ENCODE measurements at places on chromosomes 6 and 20.

DNA sequence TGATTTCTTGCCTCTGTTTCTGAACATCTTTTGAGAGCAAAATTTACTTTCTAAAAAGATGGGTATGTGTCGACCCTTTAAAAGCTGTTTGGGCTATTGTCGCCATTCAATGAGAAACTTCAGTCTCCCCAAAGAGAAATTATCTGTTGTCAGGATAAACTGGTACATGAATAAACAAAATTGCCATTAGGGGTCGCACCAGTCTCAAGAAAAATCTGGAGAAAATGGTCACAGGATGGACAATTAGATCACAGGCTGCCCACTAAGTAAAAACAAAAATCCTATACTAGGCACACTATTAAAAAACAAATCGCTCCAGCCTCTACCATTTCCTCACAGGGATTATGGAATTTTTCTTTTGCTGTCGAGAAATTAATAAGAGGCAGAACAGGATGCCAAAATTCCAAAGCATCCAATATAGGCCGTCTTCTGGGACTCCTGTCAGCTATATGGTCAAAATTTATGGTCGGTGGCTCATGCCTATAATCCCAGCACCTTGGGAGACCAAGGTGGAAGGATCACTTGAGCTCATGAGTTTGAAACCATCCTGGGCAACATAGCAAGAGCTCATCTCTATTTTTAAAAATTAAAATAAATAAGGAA is 5.5 kb upstream of the HLA-E start:
- DNase-seq: no peak

DNA sequence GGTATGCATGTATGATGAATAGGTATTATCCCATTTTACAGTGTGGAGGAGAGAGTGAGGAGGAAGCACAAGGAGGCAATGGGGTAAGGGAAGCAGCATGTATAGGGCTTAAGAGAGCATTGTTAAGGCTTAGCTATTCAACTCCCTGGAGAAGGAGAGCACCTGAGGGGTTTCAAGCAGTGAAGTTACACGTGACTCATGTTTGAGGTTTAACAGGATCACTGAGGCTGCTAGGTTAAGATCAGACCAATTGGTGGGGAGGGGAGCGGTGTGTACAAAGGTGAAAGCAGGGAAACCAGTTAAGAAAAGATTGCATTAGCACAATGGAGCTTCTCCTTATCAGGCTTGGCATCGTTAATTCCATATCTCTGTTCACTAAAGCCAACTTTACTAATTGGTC is 64.4 kb upstream of the NHSL1 start:
- DNase-seq: no peak

- no peak for DNase-seq
Observed at GRCh38 chr6:76166874-76167273, 94.4 kb upstream of the IMPG1 start.

DNA sequence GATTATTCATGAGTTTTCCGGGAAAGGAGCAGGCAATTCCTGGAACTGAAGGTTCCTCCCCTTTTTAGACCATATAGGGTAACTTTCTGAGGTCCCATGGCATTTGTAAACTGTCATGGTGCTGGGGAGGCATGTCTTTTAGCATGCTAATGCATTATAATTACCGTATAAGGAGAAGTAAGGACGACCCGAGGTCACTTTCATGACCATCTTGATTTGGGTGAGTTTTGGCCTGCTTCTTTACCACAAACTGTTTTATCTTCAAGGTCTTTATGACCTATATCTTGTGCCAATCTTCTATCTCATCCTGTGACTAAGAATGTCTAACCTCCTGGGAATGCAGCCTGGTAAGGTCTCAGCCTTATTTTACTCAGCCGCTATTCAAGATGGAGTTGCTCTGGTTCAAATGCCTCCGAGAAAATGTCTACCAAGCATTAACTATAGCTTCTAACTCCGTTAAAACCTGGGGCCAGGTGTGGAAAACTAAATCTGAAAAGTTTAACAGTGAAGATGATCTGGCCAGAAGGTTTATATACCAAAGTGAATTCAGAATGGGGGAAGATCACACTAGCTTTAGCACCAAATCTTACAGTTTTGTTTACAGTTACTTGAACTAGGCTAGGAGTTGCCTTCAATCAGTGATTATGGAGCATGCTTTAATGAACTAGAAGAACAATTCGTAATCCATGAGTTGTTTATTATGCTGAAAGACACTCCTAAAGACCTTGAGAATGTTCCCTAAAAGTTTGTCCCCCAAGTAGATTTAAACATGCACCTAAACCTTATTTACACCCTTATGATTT is 80.0 kb upstream of the TOP1 start:
- no peak for DNase-seq

GRCh38 chr6:109118871-109119354 is 23.6 kb downstream of the CEP57L1 start:
- no peak for DNase-seq

GRCh38 chr6:151374036-151374683 is 17.2 kb downstream of the ZBTB2 start:
- DNase-seq: no peak

GRCh38 chr20:58485393-58485792 is 29.8 kb downstream of the APCDD1L start:
- no peak for DNase-seq

GRCh38 chr20:24392612-24393011 is 76.8 kb upstream of the SYNDIG1 start:
- no peak for DNase-seq

DNA sequence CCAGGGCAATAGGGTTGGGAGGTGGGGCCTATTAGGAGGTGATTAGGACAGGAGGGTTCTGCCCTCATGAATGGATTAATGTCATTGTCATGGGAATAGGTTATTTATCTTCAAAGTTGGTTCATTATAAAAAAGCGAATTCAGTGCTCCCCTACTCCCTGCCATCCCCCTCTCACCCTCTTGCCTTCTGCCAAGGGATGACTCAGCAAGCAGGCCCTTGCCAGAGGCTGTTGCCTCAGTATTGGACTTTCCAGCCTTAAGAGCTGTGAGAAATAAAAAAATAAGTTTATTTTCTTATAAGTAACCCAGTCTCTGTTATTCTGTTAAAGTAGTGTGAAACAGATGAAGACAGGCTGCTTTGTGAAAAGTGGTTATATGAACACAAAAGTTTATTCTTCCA is 381.1 kb upstream of the ZFP64 start:
- DNase-seq: no peak

- no peak for DNase-seq
Observed at GRCh38 chr6:12572896-12573827, 143.4 kb upstream of the PHACTR1 start.

DNA sequence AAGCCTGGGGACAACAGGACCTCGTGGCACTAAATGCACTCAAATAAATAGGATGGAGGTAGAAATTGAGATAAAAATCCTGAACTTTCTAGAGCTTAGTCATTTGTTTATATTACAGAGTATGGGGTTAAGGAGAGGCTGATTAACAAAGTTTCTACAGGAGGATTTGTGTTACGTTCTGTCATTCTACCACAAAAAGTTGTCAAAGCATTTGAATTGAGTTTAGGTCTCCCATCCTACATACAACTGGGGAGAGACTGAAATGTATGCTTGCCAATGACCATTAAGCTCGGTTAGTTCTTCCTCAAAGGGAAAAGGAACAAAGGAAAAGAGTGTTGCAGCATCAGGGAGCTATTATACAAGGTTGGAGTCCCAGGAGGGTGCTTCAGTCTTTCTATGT is 597.9 kb downstream of the COL12A1 start:
- no peak for DNase-seq

DNA sequence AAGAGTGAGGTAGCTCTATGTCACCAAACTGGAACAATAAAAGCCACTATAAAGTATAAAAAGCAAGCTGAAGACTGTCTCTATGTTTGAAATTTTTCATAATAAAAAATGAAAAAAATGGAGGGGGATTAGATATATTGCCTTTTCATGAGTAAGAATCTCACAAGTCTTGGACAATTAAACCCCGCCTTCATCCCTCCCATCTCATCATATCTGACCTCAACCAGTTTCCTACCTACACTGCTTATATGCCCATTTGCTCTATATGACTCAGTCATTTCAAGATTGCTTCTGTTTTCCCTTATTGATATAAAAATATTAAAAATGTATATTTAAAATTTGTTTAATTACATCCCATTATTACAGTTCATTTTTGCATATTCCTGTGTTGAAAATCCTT is 2.9 kb upstream of the TRIM39 start:
- no peak for DNase-seq

GRCh38 chr6:11714798-11715285 is 63.8 kb downstream of the ADTRP start:
- DNase-seq: no peak

DNA sequence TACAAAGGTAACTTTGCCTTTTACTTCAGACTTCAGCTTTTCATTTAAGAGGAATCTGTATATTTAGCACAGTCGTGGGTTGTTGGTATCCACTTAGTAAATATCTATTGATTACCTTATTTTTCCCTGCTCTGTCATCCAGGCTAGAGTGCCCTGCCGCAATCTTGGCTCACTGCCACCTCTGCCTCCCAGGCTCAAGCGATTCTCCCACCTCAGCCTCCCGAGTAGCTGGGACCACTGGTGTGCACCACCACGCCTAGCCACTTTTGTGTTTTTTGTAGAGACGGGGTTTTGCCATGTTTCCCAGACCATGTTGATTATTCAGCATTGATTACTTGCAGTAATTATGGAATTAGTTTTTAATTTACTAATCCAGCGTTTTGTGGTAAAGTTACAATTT is 41.3 kb downstream of the MACROD2 start:
- no peak for DNase-seq

DNA sequence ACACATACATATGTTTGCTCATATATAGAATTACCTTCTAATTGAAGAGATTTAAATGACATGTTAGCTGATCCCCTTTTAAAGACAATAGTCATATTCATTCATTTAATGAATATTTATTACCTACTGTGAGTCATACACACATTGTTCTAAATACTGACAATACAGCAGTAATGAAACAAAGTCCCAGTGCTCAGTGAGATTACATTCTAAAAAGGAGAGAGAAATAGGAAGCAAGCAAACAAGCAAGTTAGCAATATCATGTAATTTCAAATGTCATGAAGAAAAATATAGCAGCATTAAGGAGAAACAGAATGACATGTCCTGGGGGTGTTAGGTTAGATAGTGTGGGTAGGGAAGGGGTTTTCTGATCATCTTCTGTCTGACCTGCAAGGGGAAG is 136.3 kb downstream of the ADGRB3 start:
- DNase-seq: no peak

DNA sequence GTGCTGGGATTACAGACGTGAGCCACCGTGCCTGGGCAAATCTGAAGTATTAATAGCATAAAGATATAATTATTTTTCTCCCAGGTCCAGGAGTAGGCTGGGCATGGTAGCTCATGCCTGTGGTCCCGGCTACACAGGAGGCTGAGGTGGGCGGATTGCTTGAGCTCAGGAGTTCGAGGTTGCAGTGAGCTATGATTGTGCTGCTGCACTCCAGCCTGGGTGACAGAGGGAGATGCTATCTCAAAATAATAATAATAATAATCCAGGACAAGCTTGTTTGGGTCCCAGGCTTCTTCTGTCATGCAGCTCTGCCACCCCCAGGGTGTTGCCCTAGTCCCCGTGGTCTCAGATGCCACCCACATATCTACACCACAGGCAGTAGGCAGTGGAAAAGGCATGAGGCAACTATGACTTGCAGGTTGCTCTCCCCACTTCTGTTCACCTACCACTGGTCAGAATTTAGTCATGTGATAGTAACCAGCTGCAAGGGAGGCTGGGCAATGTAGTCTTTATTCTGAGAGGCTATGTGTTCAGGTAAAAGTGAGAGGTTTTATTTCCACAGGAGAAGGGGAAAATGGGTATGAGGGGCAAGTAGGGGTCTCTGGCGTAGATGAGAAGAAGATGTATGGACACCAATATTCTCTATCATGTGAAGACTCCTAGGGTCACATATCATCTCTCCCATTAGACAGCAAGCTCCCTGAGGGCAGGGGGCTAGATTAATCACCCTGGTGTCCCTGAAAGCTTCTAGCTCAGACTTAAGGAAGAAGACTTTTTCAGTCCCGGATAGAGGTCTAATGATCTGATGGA is 25.7 kb downstream of the TCF15 start:
- no peak for DNase-seq

GRCh38 chr6:117986396-117986795 is 79.3 kb downstream of the SLC35F1 start:
- no peak for DNase-seq

DNA sequence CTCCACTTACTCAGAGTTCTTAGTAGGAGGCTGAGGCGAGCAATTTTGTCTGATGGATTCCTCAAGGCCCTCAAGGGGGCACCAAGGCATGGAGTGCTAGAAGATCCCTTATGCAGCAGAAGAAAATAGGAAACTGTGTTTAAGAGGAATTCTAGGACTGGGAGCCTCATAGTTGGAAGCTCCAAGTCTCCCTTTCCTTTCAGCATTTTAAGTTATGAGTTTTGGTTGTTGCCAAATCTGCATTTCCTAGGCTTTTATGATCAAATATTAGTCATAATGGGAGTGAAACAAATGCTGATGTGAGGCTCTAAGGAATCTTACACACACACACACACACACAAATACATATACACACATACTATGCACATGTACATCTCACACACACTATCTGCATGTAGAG is 714.0 kb downstream of the UTRN start:
- no peak for DNase-seq

- DNase-seq: no peak
Observed at GRCh38 chr6:155765275-155766194, 309.9 kb upstream of the NOX3 start.

GRCh38 chr6:3844097-3844463 is 5.1 kb upstream of the FAM50B start:
- DNase-seq: no peak

DNA sequence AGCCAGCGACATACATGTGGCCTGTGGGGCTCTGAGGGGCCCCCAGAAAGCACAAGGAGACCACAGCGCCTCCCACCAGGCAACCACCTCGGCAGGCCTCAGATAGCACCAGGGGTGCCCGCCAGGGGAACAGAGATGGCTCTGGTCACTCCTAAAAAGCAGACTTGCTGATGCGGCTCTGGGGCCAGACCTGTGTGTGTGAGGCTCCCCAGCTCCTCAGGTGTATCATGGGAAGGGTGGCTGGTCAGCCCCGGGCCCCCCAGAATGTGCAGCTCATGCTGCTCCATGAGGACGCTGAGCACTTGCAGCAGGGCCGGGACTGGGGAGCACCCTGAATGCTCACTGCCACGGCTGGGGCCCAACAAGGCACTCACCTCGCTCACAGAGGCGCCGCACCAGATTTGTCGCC is 60.2 kb downstream of the PYGB start:
- DNase-seq: no peak

Measured in right forelimb (tissue), 1 donor.